Stimulated activated CD4-positive, alpha-beta T cell treated with anti-CD3 and anti-CD28 coated beads, TNF-alpha, amount 100 ng/mL, for 48 hours (primary cell): ENCODE measurements at places on chromosomes 3 and 15.

- DNase-seq: no peak
Measured at GRCh38 chr15:93372865-93373223, 283.8 kb upstream of the RGMA start.

- DNase-seq: no peak
Measured at GRCh38 chr3:7385635-7386034, 524.7 kb downstream of the GRM7 start.

DNA sequence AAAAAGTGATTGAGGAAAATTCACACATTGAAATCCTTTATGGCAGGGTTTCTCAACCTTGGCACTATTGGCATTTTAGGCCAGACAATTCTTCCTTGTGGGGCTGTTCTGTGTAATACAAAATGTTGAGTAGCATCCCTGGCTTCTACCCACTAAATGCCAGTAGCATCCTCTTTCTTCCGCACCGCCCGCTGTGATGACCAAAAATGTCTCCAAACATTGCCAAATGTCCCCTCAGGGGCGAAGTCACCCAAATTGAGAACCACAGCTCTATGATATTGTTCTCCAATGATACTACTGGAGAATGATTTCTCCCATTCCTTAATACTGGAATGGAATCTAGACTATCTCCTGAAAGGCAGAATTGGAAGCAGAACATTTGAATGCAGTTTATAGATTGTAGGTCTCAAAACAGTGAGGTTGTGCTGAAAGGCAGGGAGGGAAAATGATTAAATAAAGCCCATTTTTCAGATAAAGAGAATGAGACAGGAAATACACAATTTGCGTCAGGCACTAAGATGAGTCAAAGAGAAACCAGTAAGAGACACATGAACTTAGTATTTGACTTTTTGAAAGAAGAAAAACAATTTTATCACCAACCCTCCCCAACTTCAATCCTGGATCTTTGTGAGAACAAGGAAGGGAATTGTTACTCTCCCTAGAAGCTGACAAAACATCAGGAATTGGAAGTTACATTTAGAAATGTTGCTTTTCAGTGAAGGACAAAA is 101.6 kb upstream of the TNIK start:
- no peak for DNase-seq

- no peak for DNase-seq
Measured at GRCh38 chr3:159080821-159081220, 279.0 kb downstream of the MFSD1 start.

- DNase-seq: no peak
Measured at GRCh38 chr3:59473636-59474035, 423.8 kb upstream of the CFAP20DC start.

- no peak for DNase-seq
Measured at GRCh38 chr3:32667072-32667582, 17.9 kb upstream of the CNOT10 start.

DNA sequence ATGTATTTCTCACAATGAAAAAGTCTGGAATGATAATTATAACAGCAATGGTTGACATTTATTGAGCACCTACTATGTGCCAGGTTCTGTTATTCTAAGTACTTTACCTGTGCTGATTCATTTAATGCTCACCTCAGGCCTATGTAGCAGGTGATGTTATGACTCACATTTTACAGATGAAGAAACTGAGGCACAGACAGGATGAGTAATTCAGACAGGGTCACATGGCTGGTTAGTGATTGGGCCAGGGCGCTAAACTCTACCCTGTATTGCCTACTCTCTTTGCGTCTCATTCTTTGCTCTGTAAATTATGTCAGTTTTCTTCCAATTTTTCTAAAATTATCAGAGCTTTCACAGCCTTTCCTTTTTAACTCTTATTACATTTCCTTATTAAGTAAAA is 98.3 kb downstream of the PIK3R4 start:
- DNase-seq: no peak
